MV-4-11 (cell line): ENCODE measurements at places on chromosomes 1 and 21.

- DNase-seq: no peak
These were observed 116.3 kb downstream of the EPHB2 start for GRCh38 chr1:22826604-22827580.

- DNase-seq: no peak
These were observed 98.3 kb upstream of the FGGY start for GRCh38 chr1:59198564-59198963.

- DNase-seq: peak; percentile 39
These were observed 93.1 kb upstream of the HAO2 start for GRCh38 chr1:119275145-119276134.

DNA sequence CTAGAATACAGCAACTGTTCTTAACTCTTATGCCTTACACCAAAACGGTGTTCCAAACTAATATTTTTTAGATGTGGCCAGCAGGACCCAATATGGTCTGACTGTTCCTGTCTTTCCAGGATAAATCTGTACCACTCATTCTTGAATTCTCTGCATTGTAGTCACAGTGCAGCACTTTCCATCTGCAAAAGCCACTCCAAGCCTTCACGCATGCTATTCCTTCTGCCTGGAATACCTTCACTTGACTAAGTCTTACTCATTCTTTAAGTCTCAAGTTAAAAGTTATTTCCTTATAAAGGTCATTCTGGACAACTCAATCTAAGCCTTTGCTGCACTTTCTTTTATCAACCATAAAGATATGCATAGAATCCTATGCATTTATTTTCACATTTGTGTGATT lies 1194.5 kb downstream of the PLA2G4A start:
- no peak for DNase-seq

GRCh38 chr1:229197265-229197585 lies 73.7 kb upstream of the RAB4A start:
- DNase-seq: no peak

DNA sequence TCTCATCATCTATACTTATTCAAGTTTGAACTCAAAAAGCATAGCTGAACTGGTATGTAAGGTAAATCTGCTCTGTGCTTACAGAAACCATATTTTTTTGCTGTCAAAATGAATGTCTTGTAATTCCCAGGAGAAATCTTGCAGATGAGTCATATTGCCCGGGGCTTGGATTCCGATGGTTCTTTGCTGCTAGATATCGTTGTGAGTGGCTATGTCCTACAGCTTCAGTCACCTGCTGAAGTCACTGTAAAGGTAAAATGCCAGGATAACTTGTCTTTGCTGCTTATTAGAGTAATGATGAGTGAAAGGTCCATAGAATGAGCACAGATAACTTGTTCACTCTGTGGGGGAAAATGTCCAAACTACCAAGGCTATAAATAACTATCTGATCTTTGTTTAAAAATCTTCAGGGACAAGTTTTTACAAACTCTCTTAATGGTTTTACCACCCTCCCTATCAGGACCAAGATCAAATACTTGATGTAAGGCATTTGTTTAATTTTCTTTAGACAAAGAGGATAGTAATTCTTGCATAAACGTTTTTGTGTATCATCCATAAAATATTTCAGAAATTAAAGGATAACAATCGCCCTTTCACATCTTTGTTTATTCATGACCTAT lies 222.3 kb downstream of the TPR start:
- no peak for DNase-seq

GRCh38 chr1:48596046-48596445 lies 124.0 kb upstream of the SPATA6 start:
- no peak for DNase-seq

GRCh38 chr1:41274752-41275545 lies 32.8 kb upstream of the SCMH1 start:
- peak; percentile 98 for DNase-seq

GRCh38 chr1:116203920-116204319 lies 92.7 kb downstream of the MAB21L3 start:
- no peak for DNase-seq

- DNase-seq: no peak
These were observed 249.9 kb downstream of the NFIA start for GRCh38 chr1:61332196-61332753.

DNA sequence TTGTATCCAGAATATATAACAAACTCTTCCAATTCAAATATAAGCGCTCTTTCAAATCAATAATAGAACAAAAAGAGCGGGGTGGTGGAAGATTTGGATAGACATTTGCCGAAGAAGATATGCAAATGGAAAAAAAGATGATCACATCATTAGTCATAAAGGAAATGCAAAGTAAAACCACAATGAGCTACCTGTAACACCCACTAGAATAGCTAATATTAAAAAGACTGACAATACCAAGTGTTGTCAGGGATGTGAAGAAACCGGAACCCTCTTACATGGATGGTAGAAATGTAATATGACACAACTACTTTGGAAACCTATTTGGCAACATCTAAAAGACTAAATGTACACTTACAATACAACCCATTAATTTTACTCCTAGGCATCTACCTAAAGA lies 5.7 kb upstream of the TRAF5 start:
- no peak for DNase-seq

DNA sequence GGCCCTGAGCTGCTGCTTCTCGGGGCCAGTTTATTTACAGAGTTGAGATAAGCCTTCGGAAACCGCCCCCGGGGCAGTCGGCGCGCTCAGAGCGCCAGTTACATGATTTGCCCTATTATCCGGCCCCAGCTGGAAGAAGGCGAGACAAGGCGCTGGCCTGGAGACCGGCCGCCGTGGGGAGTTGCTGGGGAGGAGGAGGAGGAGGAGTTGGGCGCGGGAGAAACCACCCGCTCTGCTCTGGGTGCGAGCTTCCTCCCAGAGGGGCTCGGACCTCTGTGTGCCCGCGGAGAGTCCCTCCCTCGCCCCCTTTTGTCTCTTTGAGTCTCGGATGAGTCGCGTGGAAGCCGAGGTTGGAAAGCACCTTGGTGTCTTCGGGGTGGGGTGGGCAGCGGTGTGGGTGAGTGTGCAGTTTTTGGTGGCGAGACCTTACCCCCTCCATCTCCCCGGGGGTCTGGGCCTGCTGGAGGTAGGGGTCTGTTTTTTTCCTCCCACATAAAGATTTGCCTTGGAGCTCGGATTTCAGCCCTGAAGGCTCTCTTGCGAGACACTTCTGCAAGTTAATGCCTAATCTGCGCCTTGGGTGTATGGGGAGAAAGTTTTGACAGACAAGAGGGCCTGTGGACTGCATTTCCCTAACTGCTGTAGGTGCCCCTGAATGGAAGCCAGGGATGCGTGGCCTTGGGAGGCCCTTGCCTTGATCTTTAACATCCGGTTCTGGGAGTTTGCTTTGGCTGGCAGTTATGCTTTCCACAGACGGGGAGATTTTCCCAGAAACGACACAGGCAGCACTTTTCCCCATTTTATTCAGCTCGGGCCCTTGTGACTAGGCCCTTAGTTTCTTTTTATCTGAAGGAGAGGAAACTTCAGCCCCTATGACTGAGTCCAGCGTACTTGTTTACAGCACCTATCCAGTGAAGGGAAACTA lies 80.0 kb downstream of the NDUFS5 start:
- no peak for DNase-seq

GRCh38 chr1:219174460-219175211 lies 958 bp downstream of the LYPLAL1 start:
- DNase-seq: no peak

- DNase-seq: peak; percentile 62
These were observed 24.2 kb upstream of the CD34 start for GRCh38 chr1:207935166-207935583.

GRCh38 chr1:45477646-45478045 lies 13.3 kb downstream of the TESK2 start:
- DNase-seq: no peak

GRCh38 chr1:246068619-246069509 lies 438.2 kb downstream of the SMYD3 start:
- DNase-seq: no peak

- DNase-seq: no peak
These were observed 3.2 kb downstream of the GPATCH4 start for GRCh38 chr1:156598125-156598524.

GRCh38 chr1:56965191-56965590 lies 624 bp downstream of the C8B start:
- DNase-seq: no peak

GRCh38 chr1:51621841-51622454 lies 5.1 kb downstream of the OSBPL9 start:
- DNase-seq: no peak

GRCh38 chr1:105027838-105028471 lies 1278.3 kb downstream of the AMY1C start:
- no peak for DNase-seq

- DNase-seq: no peak
These were observed 3.8 kb downstream of the BCL9 start for GRCh38 chr1:147545133-147545532.

- no peak for DNase-seq
These were observed at the start of gene KRTAP10-9 for GRCh38 chr21:44626673-44627143. TSS of gene KRTAP10-9 (plus strand) at chr21:44627093. CDS start at chr21:44627172, 79 bp downstream.

DNA sequence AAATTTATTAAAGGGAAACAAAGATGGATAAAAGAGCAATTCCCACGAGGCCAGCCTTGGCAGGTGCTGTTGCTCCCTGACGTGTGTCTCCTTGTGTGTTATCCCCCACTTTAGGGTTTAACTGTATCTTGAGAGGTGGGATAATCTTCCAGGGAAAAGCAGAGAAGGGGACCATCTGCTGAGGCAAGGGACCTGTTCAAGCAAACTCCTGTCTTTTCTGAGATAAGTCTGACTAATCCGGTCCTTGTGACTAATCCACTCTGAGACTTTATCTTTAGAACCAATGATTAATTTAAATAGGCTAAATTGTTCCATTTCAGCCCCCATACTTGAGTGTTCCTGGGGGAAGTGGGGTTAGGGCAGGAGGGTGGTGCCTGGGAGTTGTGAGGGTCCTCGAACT lies 163.6 kb downstream of the CAMTA1 start:
- DNase-seq: no peak

DNA sequence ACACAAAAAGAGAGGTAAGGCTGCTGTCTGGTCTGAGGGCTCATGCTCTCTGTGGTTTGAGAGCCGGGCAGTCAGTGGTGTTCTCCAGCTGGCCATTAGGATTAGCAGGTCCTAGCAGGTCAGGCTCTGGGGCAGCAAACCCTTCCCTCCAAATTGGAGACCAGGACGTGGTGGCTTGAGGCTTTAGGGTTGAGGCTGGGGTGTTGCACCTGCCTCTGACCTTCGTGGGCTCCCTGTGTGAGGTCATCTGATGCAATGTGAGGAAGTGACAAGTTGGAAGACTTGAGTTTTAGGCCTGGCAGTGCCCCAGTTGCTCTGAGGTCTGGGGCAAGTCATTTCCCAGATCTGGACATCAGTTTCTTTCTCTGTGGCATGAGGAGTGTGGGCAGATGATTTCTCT lies 24.4 kb downstream of the SZRD1 start:
- peak; percentile 43 for DNase-seq

- DNase-seq: no peak
These were observed 11.3 kb downstream of the CRABP2 start for GRCh38 chr1:156693848-156694689.

DNA sequence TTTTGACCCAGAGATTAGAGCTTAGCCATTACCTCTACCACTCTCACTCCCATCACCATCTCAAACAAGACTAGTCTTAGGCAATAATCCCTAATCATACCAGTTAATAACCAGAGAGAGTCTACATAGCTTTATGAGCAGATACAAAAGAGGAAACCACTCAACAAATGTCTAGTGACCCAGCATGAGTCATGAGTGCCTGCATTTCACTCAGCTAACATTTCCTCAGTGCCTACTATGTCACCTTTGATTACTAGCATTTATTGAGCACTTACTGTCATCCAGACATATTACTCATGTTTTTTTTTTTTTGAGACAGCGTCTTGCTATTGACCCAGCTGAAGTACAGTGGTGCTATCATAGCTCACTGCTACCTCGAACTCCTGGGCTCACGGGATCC lies 35.9 kb upstream of the GALNT2 start:
- DNase-seq: peak; percentile 61

DNA sequence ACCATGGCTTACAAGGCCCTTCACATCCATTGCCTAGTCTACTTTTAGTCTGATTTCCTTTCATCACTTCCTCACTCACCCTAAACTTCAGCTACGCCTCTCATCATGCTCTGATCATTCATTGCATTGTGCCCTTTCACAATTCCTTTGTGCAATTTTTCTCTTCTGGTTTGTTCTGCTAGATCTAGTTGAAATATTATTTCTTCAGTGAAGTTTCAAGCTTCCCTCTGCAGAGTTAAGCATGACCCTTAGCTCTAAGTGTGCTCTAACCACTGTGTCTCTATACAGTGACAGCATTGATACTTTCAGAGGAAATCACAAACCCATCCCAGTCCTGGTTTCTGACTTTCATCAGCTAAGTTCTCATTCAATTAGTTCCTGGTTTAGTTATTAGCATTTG lies 166.1 kb downstream of the PLA2G4A start:
- DNase-seq: peak; percentile 14

GRCh38 chr1:17184822-17185484 lies 20.0 kb upstream of the PADI1 start:
- DNase-seq: no peak

GRCh38 chr1:42957880-42958487 lies 684 bp downstream of the SLC2A1 start:
- peak; percentile 19 for DNase-seq

- DNase-seq: no peak
These were observed 32.0 kb upstream of the C1orf185 start for GRCh38 chr1:51070011-51070410.

GRCh38 chr21:26892151-26892550 lies 46.9 kb upstream of the ADAMTS1 start:
- no peak for DNase-seq

- no peak for DNase-seq
These were observed 18.0 kb downstream of the GOLPH3L start for GRCh38 chr1:150678988-150679387.

DNA sequence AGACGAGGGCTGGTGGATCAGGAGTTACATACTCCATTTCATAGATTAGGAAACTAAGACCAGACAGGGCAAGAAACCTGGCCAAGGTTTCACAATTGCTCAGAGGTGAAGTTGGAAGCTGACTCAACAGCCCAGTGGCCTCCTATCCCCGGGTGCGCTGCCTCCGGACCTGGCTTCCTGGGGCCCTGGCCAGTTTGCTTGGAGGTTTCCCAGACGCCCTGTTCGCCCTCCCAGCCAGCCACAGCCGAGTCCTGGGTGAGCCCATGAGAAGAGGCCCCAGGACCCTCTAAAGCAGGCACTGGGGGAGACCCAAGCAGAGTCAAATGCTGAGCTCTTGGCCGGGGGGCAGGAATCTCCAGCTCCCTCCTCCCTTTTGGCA lies 180.1 kb downstream of the ZBTB18 start:
- no peak for DNase-seq

- peak; percentile 29 for DNase-seq
These were observed 61.8 kb downstream of the RUNX3 start for GRCh38 chr1:24868016-24868875.

- no peak for DNase-seq
These were observed 15.6 kb downstream of the SFPQ start for GRCh38 chr1:35177237-35177786.

- DNase-seq: peak; percentile 41
These were observed 12.0 kb upstream of the FCAMR start for GRCh38 chr1:206982216-206982615.

GRCh38 chr1:41775956-41776585 lies 142.7 kb downstream of the HIVEP3 start:
- DNase-seq: no peak

- peak; percentile 83 for DNase-seq
These were observed 15.1 kb upstream of the AIM2 start for GRCh38 chr1:159091607-159092031.

- no peak for DNase-seq
These were observed 121.7 kb downstream of the ZZZ3 start for GRCh38 chr1:77560741-77561140.

- DNase-seq: no peak
These were observed 54.0 kb downstream of the COLGALT2 start for GRCh38 chr1:183983371-183984105.

- DNase-seq: no peak
These were observed 136.8 kb downstream of the RHOU start for GRCh38 chr1:228872080-228872479.
